ENCODE measurements at places on chromosomes 1 and 21.

GRCh38 chr1:15902882-15903281, 55.4 kb downstream of the SPEN start:
- no peak for DNase-seq

DNA sequence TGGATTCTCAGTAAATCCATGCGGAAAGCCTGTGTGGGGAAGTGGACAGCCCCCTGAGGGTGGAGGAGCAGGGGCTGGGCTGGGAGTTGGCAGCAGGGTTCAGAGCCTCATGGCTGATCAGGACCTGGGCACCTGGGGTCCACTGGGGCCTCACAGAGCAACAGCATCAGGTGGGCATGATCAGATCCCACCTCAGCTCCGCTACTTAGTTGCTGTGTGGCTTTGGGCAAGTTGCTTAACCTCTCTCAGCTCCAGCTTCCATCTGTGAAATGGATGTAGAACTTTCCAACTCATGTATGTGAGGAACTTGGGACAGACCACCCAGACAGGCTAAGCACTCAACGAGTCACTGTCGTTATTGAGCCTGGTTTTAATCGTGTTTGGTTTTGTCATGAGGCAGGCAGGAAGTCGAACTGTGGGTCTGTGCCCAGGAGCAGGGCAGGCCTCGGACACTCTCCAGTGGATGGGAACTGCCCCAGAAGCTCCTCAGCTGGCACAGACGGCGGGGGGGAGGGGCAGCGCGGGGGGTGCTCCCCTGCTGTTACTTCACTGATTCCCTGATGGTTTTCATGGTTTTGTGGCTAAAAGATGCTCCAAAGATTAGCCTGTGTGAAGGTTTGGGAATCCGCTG, 155.8 kb upstream of the TMEM51 start:
- no peak for DNase-seq

DNA sequence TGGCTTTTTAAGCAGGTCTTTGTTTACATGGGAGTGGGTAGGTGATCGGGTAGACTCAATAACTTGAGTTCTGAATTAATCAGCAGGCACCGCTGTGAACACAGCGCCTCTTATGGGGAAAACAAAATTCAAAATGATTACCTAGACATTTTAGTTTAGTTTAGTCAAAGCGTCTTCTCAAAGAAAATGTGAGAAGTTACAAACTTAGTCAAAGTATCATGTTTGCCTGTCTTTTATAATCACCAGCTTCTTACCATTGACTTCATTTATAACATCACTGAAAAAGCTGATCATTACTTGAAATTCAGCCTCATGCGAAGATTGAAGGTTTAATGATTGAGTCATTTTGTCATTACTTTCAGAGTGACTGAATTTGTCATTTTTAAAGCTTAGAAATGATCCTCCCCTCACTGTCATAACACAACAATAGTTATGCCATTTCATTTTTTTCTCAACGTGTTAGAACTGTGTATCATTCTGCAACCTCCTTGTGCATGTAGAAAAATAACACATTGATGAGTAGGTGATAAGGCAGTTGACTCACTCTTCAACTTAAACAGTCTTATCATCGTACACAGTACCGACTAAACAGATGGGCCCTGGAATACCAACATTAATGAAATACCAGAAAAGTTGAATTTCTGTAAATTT, 188.5 kb downstream of the NFIA start:
- no peak for DNase-seq

- no peak for DNase-seq
These were observed 9.2 kb downstream of the MX2 start for GRCh38 chr21:41370840-41371684.

GRCh38 chr1:206554701-206555472, 47.6 kb downstream of the RASSF5 start:
- DNase-seq = no peak

GRCh38 chr1:58966917-58967740, 183.3 kb upstream of the JUN start:
- DNase-seq = no peak

GRCh38 chr1:37240897-37241296, 206.6 kb upstream of the GRIK3 start:
- no peak for DNase-seq

DNA sequence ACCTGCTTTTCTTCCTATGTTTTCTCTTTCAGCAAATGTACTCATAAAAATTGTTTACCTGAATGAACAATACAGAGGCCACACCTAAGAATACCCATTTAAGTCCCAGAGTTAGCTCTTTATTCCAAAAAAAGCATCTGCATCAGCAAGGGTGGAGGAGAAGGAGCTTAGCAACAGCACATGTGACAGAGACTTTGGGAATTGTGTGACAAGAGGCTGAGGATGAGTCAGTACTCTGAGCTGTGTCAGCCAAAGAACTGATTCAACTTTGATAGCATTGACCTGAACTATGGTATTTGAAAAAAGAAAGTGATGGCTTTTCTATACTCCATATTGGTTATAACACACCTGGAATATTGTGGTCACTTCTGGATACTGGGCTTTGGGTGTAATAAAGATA, 162.7 kb downstream of the ZNF648 start:
- no peak for DNase-seq

- no peak for DNase-seq
These were observed 68.2 kb downstream of the LHX9 start for GRCh38 chr1:197985351-197985750.
